MG63 (cell line): ENCODE measurements at places on chromosomes 7 and 10. TPM values are rescaled to one million over a fixed set of nuclear protein-coding genes. Genes with fewer than 3 reads are reported as not detected.
A peak's percentile ranks its signal among the peaks of the same experiment; 100 is the strongest.

Gene TMEM273
- total RNA-seq = not detected in 2 replicates

Gene FAM25C
- total RNA-seq = 4.6 TPM in 1 of 2 replicates, not detected in the other

Gene AP4M1
- total RNA-seq = 16.8 and 28.4 TPM in 2 replicates

Gene TMEM26
- total RNA-seq = 0.25 TPM in 1 of 2 replicates, not detected in the other

- no peak for DNase-seq
Observed at GRCh38 chr7:2200584-2200980, 32.2 kb downstream of the MAD1L1 start.

- peak; percentile 92 for DNase-seq
Observed at GRCh38 chr10:117441812-117442443, 66.7 kb upstream of the PDZD8 start.

DNA sequence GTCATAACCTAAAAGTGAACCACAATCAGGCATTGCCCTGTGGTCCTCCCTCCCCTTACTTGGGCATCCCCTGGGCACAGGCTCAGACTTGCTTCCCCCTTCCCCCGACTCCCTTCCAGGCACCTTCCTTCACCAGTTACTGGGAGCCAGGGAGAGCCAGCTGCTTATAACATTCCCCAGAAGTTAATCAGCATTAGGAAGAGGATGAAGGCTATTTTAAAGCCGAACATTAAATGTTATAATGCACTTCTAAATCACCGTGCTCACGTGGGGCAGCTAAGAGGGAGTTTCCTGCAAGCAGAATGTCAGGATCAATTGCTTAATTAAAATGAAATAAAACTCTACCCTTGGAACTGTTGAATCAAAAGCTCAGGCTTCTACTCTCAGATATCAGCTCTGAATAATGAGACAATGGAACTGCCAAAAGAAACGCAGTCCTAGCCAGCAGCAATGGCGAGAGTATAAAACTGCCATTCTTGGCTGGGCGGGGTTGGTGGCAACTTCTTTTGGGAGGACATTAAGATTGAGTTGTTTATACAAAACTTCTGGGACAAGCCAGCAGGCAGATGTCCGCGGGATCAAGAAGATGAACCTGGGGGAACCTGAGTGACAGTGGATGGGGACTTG, 169.5 kb downstream of the FANK1 start:
- DNase-seq = peak; percentile 54

- no peak for DNase-seq
Observed at GRCh38 chr7:151743481-151743983, 133.4 kb downstream of the PRKAG2 start.

DNA sequence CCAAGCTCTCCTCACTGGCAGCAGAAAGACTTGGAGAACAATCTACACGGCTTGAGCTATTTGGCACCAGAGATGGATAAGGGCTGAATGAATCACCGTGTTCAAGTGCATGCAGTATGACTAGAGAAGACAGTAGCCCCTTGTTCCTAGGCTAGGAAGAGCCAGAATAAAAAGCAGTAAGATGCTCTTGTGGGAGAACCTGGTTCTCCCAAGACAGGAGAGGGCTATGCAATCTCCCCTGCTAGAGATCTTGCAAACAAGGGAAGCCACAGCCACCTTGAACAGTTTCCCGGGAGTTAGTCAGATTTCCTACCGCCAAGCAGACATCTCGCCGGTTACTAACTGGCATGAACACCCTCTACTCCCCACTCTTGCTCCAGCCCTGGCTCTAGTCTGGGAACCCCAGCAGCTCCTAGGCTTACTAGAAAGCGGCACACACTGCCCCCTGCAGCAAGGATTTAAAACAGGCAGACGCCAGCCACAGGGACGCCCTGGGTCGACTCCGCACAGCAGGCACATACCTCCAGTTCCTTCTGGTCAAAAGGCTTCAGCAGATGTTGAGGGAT, 107.3 kb downstream of the SMURF1 start:
- peak; percentile 50 for DNase-seq

GRCh38 chr10:43667317-43667731, 18.6 kb upstream of the ZNF32 start:
- DNase-seq = no peak
